ENCODE measurements at places on chromosomes 5 and 9.
A peak's percentile ranks its signal among the peaks of the same experiment; 100 is the strongest.

DNA sequence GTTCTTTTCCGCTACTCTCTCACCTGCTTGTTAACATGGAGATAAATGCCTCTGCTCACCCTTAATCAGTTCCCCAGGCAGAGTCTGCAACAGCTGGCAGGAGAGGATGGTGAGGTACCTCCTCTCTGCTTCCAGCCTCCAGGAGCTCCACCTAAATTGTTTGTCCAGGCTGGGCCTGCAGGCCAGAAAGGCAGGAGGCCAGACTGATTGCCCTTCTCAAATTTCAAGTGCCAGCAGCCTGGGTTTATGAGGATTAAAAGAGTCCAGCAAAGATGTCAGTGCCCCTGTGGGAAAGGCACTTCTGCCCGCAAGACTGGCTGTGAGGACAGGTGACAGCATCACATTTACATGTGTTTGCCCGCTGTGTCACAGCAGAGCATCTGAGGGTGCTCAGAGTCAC lies 19.8 kb downstream of the CORO2A start:
- no peak for DNase-seq

DNA sequence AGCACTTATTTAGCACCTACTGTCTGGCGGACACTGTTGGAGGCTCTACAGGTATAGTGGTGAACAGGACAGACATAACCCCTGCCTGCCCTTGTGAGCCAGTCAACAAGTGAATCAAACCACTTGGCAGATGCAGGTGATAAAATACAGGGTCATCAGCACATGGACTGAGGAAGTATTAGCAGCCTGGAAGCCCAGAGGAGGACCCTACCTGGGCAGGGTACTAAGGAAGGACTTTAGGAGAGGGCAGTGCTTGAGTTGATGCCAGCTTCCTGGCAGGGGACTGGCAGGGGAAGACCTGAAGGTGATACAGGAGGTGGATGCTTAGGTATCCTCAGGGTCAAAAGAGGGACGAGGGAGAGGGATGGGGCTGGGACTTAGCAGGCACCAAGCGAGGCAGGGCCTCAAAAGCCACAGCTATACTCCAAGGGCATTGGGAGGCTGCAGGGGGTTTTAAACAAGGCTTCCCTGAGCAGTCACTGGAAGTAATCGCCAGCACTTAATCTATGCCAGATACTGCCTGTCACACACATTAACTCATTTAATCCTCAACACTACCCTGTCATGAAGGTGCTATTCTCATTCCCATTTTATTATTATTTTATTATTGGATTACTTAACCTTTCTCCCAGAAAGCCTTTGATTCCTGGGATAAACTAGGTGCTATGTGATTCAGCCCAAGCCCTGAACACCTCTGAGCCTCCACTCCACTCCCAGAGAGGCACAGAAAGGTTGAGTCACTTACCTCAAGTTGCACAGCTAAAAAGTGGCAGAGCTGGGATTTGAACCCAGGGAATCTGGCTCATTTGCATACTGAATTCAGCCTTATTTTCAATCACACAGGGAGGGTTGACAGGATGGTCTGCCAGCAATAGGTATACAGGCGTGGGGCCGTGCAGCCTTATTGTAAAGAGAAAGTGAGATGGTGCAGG lies 63.8 kb upstream of the ORM1 start:
- DNase-seq, result no peak

GRCh38 chr5:89016741-89017303 lies 133.8 kb upstream of the MEF2C start:
- DNase-seq, result no peak

- DNase-seq, result no peak
These were observed 32.0 kb downstream of the ANKRD55 start for GRCh38 chr5:56200971-56201666.

- peak; percentile 73 for DNase-seq
These were observed 21.3 kb upstream of the AK3 start for GRCh38 chr9:4762108-4762885.

DNA sequence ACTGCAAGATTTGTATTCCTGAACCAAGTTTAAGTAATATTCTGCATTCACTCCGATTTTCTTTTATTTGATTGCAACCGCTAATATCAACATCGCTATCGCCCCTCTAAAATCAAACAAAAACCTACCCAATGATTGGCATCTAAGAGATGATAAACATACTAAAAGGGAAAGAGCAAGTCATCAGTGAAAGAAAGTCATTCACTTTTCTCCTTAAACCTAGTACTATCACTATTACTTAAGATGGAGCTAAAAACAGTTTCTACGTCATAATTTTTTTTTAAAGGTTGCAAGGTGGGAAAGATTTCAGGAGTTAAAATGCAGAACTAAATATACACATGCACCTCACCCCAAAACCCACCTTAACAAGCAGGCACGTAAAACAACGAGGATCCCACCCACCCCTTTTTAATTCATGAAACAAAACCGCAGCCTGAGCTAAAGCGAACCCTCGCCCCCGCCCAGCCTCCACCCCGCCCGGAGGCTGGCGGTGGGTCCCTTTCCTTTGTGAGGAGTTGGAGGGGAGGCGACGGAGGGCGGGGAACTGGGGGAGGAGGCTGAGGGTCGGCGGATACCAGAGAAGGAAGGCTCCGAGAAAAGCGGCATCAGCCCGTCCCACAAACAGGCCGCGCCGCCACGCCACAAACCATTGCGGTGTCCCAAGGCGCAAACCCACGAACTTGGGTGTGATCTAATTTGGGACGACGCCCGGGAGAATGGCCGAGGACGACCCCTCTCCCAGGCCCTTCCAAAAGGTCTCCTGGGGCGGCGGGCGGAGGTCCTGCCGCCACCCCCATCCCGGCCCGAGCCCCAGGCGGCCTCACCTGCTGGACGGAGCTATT lies 861 bp downstream of the UBQLN1 start:
- peak; percentile 43 for DNase-seq

GRCh38 chr5:502325-503079 lies 21.7 kb downstream of the SLC9A3 start:
- no peak for DNase-seq

GRCh38 chr9:15317836-15318235 lies 10.8 kb upstream of the TTC39B start:
- DNase-seq, result no peak

GRCh38 chr5:95102080-95102479 lies 182.8 kb downstream of the MCTP1 start:
- DNase-seq, result no peak

DNA sequence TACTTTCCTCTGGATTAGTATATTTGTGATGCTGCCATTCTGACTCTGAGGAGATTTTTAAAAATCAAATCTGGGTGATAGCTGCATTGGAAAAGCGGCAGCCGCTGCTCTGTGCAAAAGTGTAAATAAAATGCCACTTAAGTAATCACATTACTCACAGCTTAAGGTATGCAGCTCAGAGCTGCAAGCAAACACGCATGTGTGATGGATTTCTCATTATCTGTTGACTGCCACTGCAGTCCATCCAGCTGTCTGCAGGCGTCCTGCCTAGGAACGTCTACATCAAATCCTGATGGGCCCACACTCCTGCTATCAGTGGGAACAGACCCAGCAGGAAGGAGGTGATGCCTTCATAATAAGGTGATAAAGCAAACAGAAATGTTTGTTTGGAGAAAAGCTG lies 216.9 kb downstream of the SPOCK1 start:
- no peak for DNase-seq

DNA sequence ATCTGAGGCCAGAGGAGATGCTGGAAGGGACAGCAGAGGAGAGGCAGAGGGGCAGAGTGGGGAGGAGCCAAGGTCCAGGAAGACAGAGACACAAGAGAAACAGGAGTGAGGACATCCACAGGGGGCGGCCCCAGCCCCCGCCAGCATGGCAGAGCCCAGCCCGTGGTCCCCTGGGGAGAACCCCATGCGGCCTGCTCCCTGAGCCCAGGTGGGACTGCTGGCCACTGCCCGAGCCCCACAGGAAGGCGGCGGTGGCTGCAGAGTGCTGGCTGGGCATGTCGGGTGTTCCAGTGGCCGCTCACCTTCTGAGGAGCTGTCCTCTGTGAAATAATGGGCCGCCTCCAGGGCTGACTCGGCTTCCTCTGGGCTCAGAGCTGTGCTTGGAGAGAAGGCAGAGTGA lies 8.9 kb upstream of the MRNIP start:
- no peak for DNase-seq

DNA sequence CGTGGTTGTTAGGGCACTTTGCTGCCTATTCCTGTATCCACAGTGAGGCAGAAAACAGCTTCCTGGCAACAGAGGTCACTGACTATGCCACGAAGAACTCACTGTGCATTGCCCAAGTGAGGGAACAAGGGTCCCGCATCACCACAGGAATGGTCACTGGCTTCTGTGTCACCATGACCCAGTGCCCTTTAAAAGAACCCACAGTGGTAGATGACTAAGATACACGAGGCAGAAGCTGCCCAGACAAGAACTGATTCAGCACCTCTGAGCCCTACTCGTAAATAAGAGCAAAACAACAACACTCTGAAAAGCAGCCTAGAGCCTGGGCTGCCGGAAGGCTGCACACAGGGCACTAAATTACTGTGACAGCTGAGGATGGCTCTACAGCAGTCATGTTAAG lies 236.6 kb upstream of the RASEF start:
- DNase-seq, result no peak

- DNase-seq, result no peak
These were observed 278.3 kb downstream of the TMEM38B start for GRCh38 chr9:105972466-105973204.

GRCh38 chr9:126125992-126126409 lies 200.6 kb upstream of the MVB12B start:
- no peak for DNase-seq

GRCh38 chr5:34496701-34497469 lies 159.2 kb upstream of the RAI14 start:
- DNase-seq, result no peak

- no peak for DNase-seq
These were observed 41.3 kb upstream of the S1PR3 start for GRCh38 chr9:88949961-88950340.

DNA sequence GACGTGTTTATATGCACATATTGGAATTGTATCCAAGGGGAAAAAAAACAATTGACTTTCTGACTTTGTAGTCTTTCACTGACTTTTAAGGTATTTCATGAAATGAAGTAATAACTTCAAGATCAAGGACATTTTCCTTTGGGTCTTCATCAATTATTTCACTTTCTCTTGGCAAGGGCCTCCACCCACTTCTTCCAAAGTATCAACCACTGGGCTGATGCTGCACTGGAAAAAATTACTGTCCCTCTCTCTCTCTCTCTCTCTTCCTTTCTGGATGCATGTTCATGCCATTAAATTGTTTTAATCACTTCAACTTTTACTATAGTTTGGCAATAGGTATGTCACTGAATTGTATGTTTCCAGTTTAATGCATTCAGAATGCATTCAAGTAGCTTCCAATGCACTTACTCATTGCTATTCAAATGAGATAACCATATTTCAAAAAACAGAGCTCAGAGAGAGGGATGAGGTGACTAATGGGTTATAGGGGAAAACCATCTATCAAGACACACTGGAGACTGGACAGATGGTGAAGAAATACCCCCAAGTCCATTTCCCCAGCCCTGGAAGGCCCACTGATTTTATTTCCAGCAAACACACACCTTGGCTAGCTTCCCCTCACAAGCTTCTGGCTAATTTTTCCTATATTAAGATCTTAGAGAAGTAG lies 585.3 kb downstream of the EBF1 start:
- no peak for DNase-seq

DNA sequence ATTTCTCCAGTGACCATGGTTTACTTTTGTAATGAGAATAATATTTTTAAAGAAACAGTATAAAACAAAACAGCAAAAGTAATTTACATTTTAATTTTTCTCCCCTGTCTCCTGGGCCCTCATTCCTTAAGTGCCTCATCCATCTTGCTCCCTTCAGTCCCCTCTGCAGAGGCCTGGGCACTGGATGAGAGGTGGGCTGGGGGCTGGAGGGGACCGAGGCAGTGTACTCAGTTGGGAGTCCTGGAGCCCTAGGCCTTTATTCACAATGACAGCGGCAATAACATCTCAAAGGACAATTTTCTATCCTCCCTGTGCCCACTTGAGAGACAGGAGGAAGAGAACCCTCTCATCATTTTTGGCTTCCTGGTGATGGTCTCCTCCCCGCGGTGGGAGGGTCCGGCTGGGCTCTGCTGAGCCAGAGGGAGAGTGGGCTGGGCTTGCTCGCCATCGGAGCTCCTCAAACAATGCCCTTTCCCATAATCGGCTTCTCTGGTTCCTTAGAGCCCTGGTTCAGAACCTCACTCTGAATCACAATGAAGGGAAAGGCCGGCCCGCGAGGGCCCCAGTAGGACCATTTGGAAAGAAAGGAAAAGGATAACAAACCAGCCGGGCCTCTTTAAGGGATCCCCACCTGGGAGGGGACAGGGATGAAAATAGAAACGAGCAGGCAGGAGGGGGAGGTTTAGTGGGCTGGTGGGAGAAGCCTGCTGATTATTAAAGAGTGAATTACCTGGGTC lies 9.7 kb upstream of the SMIM32 start:
- no peak for DNase-seq

DNA sequence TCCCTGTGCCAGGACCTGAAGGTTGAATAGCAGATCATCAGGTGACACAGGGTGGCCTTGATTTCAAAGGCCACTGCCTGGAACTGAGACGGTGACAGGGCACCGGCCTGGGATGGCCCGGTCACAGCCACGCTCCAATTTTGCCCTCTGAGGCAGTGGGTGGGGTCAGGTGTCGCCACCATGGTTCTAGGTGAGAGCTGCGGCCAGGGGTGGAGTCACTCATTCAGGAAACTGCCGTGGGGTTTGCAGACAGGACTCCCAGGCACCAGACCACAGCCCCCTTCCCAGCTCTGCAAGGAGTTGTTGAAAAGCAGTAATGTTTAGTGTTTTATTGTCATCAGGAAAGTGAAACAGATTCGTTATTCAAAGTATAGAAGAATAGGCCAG lies 17.3 kb upstream of the RNU6ATAC start:
- DNase-seq, result no peak

DNA sequence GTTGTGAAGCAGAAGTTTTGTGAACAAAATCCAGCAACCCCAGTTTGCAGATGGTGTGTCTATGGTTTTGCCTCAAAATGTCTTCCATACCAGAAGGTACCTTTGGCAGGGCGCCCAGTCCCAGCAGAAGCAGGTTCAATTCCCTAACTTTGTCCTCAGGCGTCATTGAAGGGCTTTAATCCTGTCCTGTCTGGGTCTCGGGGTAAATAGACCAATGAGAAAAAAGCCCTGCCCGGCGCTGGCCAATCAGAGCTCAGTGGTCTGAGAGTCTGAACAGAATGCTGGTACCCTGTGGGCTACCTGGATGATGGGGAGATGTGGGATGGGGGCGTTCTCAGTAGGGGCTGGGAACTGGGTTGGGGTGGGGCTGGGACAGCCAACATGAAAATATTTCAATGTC lies 6.2 kb upstream of the ST6GALNAC4 start:
- DNase-seq, result no peak

DNA sequence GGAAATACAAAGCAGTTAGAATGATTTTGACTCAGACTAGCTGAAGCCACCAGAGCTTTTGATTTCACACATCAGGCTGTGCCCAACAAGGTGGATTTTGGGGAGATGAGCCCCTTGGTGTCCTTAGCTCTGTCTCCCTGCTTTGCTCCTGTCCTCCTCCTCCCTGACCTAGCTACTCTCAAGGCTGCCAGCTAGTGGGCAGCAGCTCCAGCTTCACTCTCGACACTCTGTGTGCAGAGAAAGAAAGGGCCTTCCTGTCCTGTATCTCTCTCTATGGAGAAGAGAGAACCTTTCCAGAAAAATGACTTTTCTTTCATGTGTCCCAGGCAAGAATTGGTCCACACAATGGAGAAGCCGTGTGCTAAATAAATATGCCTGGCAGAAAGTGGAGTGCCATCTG lies 446.2 kb downstream of the SEMA5A start:
- no peak for DNase-seq
